ENCODE measurements at places on chromosomes 2 and 18.

- DNase-seq = no peak
These were observed 4.2 kb upstream of the AP1S3 start for GRCh38 chr2:223841436-223842190.

GRCh38 chr2:198116756-198117155 lies 312.4 kb downstream of the PLCL1 start:
- no peak for DNase-seq

GRCh38 chr2:165157160-165157559 lies 46.7 kb downstream of the SCN3A start:
- no peak for DNase-seq

- DNase-seq = no peak
These were observed 700 bp downstream of the RUFY4 start for GRCh38 chr2:218069606-218070300.

- no peak for DNase-seq
These were observed 257.6 kb downstream of the CYP26B1 start for GRCh38 chr2:71889759-71890684.

GRCh38 chr2:174334781-174335251 lies at the start of gene SP9:
Gene SP9, plus strand, starts transcription at chr2:174334954. Its CDS starts 139 bp downstream, at chr2:174335093.
- DNase-seq = no peak

DNA sequence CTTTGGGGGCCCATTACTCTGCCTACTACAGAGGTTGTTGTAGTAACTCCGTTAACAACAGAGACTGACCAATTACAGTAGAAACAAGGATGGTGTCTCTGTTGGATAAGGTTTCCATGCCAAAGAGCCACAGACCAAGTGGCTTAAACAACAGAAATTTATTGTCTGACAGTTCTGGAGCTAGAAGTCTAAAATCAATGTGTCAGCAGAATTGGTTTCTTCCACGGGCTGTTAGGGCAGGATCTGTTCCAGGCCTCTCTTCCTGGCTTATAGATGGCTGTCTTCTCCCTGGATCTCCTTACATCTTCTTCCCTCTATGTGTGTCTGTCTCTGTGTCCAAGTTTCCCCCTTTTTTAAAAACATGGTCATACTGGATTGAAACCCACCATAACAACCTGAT lies 135.3 kb downstream of the AKAIN1 start:
- no peak for DNase-seq

DNA sequence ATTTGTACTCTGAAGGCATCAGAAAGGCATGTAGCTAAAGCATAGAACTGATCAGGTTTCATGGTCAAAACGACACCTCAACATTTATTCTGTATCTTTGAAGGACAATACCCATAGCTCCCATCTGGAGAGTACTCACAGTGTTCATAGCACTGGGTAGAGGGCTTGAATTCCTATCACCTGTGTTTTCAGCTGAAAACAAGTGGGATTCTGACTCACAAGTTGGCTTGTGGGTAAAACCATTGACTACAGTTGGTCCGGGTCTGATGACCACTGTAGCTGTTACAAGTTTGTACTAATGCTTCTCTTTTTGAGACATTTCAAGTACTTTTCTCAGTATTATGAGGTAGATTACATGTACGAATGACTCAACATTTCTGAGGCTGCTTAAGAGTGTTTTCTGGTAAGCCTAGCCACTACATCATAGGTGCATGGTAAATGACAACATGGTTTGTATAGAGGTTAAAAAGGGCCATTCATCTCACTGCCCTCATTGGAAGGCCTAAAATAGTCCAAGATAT lies 68.6 kb upstream of the PELI1 start:
- no peak for DNase-seq

- no peak for DNase-seq
These were observed 52.6 kb upstream of the RAB27B start for GRCh38 chr18:54775686-54776085.

DNA sequence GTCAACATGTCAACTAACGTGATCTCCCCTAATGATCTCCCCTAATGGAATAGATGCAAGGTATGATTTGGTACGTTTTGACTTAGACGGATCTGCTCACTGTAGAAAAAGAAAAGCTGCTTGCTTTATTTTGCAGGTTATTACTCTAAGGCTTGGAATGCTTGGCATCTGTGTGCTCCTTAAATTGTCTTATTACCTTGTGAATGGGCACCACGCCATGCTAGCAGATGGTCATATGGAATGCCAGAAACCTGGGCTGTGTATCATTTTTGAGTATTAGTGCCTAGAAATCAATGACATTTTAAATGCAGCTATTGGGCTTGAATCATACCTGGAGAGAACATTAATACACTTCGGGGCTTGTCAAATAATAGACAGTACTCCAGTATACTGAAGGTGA lies 16.5 kb upstream of the FIGN start:
- no peak for DNase-seq

DNA sequence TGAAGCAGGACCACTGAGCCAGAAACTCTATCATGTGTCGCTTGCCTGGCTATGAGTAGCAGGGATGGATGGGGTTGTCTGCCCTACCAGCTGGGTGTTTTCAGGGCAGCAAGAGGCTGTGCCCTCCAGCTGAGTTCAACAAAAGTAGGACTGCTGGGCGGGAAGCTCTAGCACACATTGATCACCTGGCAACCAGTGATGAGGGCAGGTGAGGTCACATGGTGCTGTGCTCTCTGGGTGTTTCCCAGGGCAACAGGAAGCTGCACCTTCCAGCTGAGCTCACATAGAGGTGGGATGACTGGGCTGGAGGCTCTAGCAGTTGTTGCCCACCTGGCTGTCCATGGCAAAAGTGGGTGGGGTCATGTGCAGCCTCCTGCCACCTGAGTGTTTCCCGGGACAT lies 487.3 kb upstream of the VWC2L start:
- no peak for DNase-seq

DNA sequence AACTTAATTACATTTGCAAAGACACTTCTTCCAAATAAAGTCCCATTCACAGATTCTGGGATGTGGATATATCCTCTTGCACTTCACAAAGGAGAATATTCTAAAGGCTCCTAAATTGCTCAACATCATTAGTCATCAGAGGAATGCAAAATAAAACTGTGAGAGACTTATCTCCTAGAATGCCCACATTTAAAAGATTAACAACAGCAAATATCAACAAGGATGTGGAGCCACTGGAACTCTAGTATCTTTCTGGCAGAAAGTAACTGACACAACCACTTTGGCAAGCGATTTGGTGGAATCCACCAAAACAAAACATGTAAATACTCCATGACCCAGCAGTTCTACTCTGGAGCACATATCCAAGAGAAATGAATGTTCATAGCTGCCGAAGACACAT lies 4.6 kb downstream of the NEU2 start:
- DNase-seq = no peak

DNA sequence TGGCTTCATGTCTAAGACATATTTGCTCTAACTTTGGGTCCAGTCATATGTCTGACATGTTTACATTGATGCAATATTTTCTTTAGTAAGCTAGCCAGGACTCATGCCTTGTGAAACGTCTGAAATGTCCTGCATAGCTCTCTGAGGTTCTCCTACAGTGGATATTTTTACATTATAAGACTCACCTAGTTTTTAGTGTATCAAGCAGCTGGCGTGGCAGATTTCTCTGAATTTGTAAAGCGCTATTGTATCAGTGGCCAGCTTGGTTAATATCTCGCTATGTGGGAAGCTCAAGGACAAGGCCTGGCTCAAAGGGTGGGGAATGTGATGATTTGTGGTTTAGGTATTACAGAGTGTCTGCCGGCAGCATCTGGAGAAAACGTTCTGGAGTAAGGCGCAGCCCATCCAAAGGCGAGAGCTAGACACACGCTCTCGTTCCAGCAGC lies 164.3 kb downstream of the LTBP1 start:
- no peak for DNase-seq

DNA sequence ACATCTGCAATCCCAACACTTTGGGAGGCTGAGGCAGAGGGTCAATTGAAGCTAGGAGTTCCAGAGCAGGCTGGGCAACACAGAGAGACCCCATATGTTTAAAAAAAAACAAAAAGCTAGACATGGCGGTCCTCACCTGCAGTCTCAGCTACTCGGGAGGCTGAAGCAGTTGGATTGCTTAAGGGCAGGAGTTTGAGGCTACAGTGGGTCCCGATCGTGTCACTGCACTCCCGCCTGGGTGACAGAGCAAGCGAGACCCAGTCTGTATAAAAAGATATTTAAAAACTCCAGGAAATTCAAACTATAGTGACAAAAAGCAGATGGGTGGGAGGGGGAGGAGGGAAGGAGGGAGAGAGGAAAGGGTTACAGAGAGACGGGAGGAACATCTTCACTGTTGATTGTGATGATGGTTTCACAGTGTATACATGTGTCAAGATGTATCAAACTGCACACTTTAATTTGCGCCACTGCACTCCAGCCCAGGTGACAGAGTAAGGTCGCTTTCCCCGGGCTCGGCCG lies 942 bp upstream of the ZNF236 start:
- no peak for DNase-seq

DNA sequence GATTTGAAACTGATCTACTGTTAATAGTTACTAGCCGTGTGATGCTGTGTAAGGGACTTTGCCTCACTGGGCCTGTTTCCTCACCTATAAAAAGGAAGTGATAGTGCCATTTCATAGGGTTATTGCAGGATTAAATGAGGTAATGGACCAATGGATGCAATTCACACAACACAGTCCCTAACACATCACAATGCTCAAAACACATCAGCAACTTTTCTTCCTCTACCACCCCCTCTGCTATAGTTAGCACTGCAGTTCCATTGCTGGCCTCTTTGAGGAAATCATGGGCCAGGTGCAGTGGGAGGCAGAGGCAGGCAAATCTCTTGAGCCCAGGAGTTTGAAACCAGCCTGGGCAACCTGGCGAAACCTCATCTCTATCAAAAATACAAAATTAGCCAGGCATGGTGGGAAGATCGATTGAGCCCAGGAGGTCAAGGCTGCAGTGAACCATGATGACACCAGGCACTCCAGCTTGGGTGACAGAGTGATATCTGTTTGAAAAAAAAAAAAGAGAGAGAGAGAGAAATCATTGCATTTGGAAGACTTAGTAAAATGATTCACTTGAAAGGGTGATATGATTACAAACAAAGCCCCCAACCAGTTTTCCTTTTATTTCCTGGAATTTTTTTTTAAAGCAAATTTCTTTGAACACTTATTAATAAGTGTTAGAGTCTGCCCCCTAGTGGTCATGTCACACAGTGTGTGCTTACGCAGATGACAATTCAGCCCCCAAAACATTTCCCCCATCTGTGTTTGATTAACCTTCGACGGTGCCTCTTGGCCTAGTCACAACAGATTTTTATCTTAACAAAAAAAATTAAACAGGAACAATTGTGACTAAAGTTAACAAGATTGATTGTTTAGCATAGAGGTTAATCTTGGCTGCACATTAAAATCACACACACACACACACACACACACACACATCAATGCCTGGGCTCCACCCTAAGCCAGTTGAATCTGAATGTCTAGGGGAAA lies 88.6 kb upstream of the BCL11A start:
- no peak for DNase-seq

DNA sequence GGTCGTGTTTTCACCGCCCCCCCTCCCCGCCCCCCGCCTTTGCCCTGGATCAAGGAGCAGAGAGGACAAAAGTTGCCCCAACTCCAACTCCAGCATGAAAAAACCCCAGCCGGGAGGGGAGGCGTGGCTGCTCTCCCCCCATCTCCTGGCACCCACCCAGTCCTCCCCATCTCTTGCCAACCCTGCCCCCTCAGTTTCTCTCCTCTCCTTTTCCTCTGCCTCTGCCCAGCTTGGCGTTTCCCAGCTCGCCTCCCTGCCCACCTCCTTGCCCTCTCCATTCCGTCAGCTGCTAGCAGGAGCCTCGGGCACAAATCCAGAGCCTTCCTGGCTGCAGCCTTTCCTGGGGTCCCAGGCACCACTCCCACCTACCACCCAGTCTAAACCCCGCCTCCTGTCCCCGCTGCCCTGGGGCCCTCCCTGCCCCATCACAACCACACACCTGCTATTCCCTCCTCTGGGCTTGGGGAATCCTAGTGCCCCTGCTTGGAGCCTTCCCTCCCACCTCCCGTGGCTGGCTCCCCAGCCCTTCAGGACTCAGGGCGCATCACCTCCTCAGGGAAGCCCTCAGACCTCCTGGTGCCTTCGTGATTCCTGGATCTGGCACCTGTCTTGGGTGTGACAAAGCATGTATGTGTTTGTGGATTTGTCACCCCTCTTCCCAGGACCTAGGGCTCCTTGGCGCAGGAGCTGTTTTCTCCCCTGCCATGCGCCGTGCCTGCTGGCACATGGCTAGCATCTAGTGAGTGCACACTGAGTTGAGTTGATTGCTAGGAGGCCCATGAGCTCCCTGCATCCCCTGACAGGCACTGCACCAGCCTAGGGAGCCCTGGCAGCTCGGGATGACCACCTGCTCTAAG lies 209.1 kb downstream of the TFCP2L1 start:
- DNase-seq = no peak

- DNase-seq = no peak
These were observed 296.2 kb upstream of the SALL3 start for GRCh38 chr18:78683191-78684010.

DNA sequence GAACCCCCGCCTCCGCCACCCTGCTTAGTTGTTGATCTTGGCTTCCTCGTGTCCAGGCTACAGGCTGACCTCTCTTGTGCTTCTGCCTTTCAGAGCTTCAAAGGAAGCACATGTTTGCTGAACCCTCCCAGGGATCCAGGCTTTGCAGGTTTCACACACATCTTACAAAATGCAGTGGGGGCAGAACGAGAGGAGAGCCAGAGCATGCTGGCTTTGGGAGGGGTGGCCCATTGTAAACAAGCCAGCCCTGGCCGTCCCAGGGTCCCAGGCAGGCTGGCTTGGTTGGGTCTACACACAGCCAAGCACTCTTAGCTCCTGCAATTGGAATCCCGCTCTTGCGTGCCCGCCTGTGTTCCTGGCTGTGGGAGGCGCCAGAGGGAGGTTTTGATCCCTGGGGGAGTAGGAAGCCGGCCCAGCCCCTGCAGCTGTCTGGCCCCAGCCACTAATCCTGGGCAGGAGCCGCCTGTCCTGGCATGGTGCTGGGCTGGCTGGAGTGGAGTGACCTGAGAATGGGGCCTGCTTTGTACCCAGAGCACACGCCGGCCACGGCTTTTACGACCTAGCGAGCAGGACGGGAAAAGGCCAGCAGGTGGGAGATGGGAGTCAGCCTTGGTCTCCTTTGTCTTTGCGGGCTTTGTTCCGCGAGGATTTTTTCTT lies 53.9 kb downstream of the SH3BP4 start:
- no peak for DNase-seq

DNA sequence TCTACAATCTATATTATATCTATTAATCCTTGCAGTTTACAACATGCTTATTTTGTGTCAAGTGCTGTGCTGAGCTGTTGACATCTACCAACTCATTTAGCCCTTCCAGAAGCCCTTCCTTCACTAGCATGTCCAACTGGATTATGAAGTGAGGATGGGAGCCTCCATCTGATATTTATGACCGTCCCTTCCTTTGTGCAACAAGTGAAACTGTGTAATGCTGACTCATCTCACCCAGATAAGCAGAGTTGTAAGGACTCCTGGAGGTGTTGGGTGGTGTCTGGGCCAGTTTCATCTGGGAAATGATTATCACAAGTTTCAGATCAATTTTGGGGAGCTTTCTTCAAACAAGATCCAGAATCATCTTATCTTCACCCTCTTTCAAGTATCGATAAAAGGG lies 156.6 kb upstream of the ETAA1 start:
- DNase-seq = no peak

GRCh38 chr18:49223837-49224529 lies 236.5 kb downstream of the DYM start:
- DNase-seq = no peak

Measured in activated CD4-positive, alpha-beta T cell treated with anti-CD3 and anti-CD28 coated beads for 1 hour (primary cell).